ENCODE measurements at places on chromosomes 3 and 15. TPM values are rescaled to one million over a fixed set of nuclear protein-coding genes. Genes with fewer than 3 reads are reported as not detected.

DNA sequence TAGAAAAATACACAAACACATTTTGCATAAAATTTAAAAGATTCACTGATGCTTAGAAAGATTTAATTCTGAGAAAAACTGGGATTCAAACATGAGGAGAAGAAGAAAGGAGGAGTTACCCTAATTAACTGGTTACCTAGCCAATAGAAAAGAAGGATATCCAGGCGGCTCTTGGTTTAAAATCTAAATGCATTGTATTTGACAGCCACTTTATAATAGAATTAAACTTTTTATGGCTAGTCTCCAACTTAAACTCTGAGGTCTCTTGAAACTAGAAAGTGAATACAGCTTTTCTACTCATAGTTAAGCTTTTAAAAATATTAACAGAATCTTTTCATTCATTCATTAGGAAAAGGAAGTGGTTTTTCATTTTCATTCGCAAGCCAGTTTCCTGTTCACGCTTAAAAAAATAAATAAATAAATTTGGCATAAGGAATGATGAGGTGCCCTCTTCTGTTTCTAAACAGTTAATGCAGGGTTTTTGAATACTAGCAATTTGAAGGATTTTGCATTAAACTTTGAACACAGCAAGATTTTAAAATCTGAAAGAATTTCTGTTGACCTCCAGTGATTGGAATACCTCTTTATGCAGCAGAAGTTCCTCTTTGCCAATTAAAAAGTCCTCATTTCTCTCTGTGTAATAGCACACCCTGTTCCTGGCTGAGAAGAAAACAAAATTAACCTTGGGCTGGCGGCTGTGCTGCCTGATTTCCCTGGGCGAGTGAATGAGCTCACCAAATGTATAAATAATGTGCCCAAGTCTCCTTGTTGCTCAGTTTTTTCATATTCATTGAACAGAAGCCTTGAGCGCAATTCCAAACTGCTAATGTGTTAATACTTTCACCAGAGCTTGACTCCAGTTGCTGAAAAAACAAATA is 105.1 kb downstream of the ZMAT3 start:
- no peaks in the 10 kb centered on the region for H3K36me3 ChIP-seq
- H3K27ac ChIP-seq, result no peak overlapping the region
- no peaks in the 10 kb centered on the region for H3K27me3 ChIP-seq
- DNase-seq, result peak; percentile 17
- no peak overlapping the region for H3K4me3 ChIP-seq
- no peaks in the 10 kb centered on the region for H3K4me1 ChIP-seq

DNA sequence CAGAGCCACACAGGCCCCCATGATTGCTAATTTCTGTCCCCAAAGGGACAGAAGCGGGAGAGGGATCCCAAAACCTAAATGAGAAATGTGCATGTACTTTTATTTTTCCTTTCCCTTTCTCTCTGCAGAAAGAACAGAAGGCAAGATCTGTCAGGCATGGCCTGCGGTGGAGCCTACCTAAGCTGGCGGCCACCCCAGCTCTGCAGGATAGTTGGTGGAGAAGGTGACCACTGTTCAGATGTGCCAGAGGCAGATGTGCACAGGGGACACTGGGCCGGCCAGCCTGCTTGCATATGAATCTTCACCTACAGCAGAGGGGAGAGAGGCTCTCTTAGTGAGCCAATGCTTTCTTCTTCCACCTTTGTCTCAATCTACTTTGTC is 2.1 kb upstream of the AMOTL2 start:
- peaks cover 22% of the 10 kb centered on the region for H3K4me1 ChIP-seq
- H3K27ac ChIP-seq, result no peak overlapping the region
- no peaks in the 10 kb centered on the region for H3K36me3 ChIP-seq
- H3K27me3 ChIP-seq, result no peaks in the 10 kb centered on the region

DNA sequence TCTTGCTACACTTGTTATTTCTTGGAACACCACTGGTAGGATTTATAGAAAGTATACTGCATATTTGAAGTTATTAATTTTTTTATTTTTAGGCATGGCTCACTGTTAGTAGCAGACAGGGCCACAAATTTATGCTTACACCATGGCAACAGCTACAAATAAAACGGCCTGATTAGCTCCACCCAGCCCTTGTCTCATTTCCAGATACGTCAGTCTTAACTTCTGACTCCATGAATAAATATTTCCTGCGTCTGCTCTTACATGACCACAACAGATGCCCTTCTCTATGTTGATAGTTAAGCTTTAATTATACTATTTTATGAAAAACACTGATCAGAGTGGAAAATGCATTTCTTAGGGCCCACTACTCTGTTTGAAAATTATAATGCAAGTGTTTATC is 62.3 kb upstream of the CPOX start:
- no peaks in the 10 kb centered on the region for H3K4me1 ChIP-seq
- H3K27ac ChIP-seq, result no peak overlapping the region
- H3K4me3 ChIP-seq, result no peak overlapping the region

- no peak overlapping the region for H3K27ac ChIP-seq
- H3K27me3 ChIP-seq, result no peaks in the 10 kb centered on the region
These were observed 258.5 kb downstream of the PDCD6IP start for GRCh38 chr3:34056951-34057390.

DNA sequence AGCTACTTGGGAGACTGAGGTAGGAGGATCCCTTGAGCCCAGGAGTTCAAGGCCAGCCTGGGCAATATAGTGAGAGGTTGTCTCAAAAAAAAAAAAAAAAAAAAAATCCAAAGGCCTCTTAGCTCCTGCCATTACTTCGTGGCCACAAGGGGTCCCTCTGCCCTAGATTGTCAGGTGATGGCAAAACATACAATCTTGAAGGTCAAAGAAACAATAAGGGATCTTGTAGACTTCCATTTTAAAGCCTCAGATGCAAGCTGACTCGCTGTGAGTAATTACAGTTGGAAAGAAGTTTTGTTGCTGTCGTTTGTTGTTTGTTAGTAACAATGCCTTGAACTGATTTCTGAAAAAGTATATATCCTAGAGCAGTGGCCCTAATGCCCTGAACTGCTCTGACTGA is 55.9 kb upstream of the PLCL2 start:
- no peaks in the 10 kb centered on the region for H3K4me1 ChIP-seq
- no peak overlapping the region for H3K27ac ChIP-seq
- peak; percentile 45 for DNase-seq
- H3K27me3 ChIP-seq, result no peaks in the 10 kb centered on the region
- H3K36me3 ChIP-seq, result no peaks in the 10 kb centered on the region

- no peak overlapping the region for H3K27ac ChIP-seq
- H3K36me3 ChIP-seq, result no peaks in the 10 kb centered on the region
- no peak overlapping the region for H3K4me3 ChIP-seq
These were observed 28.3 kb upstream of the CRYBG3 start for GRCh38 chr3:97793420-97794019.

GRCh38 chr3:195540511-195540910 is 2.6 kb downstream of the PPP1R2 start:
- H3K36me3 ChIP-seq, result no peaks in the 10 kb centered on the region
- H3K27ac ChIP-seq, result no peak overlapping the region
- H3K27me3 ChIP-seq, result no peaks in the 10 kb centered on the region
- DNase-seq, result no peak
- peaks cover 17% of the 10 kb centered on the region for H3K4me1 ChIP-seq

Gene C3orf22
- total RNA-seq, result not detected

Gene AADACL2
- total RNA-seq, result 0.10 TPM

Gene SCG3
- 0.44 TPM for total RNA-seq

Gene KBTBD13
- not detected for total RNA-seq

Data from hepatocyte (in vitro differentiated cells).